ENCODE measurements at places on chromosomes 3 and 15.

- no peak for DNase-seq
These were observed 488 bp downstream of the THSD4 start for GRCh38 chr15:71115567-71116351.

- DNase-seq, result no peak
These were observed 316.4 kb downstream of the NSUN3 start for GRCh38 chr3:94379264-94379663.

GRCh38 chr15:79956354-79956939 lies 14.5 kb downstream of the BCL2A1 start:
- DNase-seq, result no peak

DNA sequence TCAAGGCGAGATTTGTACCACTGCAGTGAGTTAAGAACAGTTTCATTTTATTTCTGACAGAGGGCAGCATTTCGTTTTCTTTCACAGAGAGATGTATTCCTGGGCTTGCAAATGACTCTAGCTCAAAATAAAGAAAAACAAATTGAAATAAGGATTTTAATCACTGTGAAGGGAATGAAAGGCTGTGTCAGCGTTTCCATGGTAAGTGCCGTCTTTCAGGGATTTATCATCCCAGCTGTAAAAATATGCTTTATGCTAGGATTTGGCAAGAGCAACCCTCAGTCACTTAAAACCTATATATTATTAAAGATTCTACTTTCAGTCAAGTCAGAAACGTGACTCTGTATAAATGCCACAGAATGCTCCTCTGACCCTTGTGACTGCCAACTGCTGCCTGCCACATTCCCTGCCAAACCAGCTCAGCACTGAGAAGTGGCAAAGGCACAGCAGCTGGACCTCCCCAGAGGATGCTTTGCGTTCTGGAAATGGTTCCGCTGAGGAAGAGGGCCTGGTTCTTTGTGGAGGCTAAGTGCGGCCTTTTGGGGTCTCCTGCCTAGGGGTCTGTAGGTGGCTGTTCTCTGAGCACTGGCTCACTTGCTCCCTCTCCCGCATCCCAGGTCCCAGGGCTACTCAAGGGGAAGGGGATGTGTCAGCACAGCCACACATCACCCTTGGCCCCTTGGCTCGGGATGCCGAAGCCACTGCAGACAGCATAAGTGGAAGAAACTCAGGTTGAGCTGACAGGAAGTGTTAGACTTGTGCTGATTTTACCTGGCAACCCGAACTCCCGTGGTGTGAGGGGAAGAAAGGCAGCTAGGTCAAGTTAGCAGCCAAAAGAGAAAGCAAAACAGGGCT lies 56.6 kb upstream of the POMGNT2 start:
- DNase-seq, result no peak

- no peak for DNase-seq
These were observed 233.4 kb downstream of the FEZF2 start for GRCh38 chr3:62139957-62140356.

Measured in hypothalamus (tissue), 51 donors.